Daoy (cell line): ENCODE measurements at places on chromosomes 5 and 9. TPM values are rescaled to one million over a fixed set of nuclear protein-coding genes. Genes with fewer than 3 reads are reported as not detected.

Gene GFPT2
- total RNA-seq = 124 and 133 TPM in 2 replicates

Gene FCN1
- not detected in 2 replicates for total RNA-seq

Gene GFRA3
- total RNA-seq = not detected in 2 replicates

Gene PCDHA11
- 1.9 and 2.0 TPM in 2 replicates for total RNA-seq

Gene GRM6
- total RNA-seq = not detected in 2 replicates

Gene PCDHGC3
- total RNA-seq = 37.0 and 41.5 TPM in 2 replicates

Gene SLC34A3
- not detected in 2 replicates for total RNA-seq

Gene TMEM171
- total RNA-seq = 1.5 and 4.6 TPM in 2 replicates

Gene PSD2
- total RNA-seq = 0.18 and 0.40 TPM in 2 replicates

Gene OR1Q1
- total RNA-seq = not detected in 2 replicates

Gene ADAM19
- 28.9 and 30.8 TPM in 2 replicates for total RNA-seq

Gene PAX5
- total RNA-seq = under 0.01 and 0.17 TPM in 2 replicates

Gene SNX30
- total RNA-seq = 15.2 and 17.1 TPM in 2 replicates

Gene ZFP2
- total RNA-seq = 0.11 TPM in 1 of 2 replicates, not detected in the other

Gene TRIP13
- total RNA-seq = 83.4 and 88.9 TPM in 2 replicates

Gene PNPLA7
- total RNA-seq = under 0.01 TPM in 1 of 2 replicates, not detected in the other

Gene FAM219A
- total RNA-seq = 14.9 and 16.2 TPM in 2 replicates

Gene GABRG2
- not detected in 2 replicates for total RNA-seq
